ENCODE measurements at places on chromosomes 11 and 22. TPM values are rescaled to one million over a fixed set of nuclear protein-coding genes. Genes with fewer than 3 reads are reported as not detected.

The EFCAB6 gene
- total RNA-seq = 1.5 TPM

The NR1H3 gene
- total RNA-seq = 2.4 TPM

The NEFH gene
- not detected for total RNA-seq

The CCDC87 gene
- total RNA-seq = 0.19 TPM

The BIK gene
- total RNA-seq = 14.9 TPM
